ENCODE measurements at places on chromosomes 6 and 20.

- DNase-seq: no peak
Measured at GRCh38 chr6:142945446-142946180, 637 bp upstream of the HIVEP2 start.

DNA sequence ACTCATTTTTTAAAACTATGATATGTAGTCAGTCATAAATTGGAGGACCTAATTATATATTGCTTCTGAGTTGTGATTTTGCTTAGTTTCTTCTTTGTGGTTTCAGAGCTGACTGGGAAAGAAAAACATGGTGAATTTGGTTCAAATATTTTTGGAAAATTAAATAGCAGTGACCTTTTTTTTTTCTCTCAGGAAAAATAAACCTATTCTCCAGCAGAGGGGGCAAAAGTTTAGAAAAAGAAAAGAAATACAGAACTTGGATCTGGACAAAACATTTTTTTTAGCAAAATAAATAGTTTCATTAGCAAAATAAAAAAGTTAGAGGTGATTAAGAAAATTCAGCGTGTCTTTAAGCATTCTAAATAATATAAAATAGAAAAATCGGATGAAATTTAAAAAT, 10.2 kb downstream of the COL10A1 start:
- no peak for DNase-seq

- no peak for DNase-seq
Measured at GRCh38 chr6:117992856-117993255, 85.8 kb downstream of the SLC35F1 start.

DNA sequence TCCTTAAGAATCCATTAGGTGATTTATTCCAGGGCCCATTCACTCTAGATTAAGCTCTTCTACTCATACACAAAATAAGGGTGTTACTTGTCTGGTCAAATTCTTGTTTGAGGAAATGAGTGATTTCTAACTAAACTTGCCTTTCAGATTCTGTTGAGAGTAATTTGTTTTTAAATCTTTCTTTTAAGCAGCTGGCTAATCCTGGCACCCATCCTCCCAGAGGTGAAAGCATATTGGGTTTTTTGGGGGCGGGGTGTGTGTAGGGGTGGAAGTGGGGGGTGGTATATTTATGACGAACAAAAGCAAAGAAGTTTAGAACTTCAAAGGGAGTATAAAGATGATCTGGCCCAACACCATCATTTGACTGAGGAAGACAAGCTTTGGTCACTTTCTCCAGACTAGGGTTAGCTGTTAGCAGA, 94.7 kb downstream of the RTN4IP1 start:
- DNase-seq: no peak

DNA sequence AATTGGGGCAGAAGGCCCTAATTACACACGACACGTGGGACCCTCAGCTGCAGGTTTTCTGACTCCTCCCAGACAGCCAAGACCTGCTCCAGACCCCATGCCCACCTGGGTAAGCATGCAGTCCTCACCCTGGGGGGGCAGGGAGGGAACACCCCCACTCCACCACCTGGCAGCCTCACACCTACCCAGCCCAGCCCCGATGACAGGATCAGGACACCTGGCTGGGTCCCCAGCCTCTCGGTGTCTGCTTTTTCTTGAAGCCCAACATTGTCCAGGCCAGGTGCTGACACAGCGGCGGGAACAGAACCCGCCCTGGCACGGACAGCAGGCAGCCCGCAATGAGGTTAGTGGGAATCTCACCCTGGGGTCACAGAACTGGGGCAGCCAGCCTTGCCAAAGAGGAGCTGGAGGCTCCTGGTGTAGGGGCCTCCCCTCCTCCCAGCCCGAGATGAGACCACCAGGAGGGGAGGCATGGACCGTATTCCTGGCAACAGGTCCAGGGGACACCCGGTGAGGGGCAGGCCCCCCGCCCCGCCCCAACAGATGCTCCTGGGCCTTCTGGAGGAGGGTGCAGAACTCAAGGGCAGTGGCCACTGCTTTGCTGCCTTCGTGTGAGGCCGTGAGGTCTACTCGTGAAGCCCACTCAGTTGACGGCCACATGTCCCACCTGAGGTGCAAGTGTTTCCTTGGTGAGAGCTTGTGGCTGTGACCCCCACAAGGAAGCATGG, 103.8 kb downstream of the DLL1 start:
- no peak for DNase-seq

GRCh38 chr20:60258255-60258863, 300.1 kb downstream of the CDH26 start:
- no peak for DNase-seq

DNA sequence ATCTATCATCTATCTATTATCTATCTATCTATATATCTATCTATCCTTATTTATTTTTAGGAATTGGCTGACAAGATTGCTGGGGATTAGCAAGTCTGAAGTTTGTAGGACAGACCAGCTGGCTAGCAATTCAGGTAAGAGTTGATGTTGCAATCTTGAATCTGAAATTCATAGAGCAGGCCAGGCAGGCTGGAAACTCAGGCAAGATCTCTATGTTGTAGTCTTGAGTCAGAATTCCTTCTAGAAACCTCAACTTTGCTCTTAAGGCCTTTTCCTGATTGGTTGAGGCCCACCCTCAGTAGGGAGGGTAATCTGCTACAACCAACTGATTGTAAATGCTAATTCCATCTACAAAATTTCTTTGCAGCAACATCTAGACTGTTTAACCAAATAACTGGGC, 19.2 kb downstream of the MAPK13 start:
- DNase-seq: no peak

GRCh38 chr6:6645261-6645917, 56.9 kb downstream of the LY86 start:
- no peak for DNase-seq

- DNase-seq: no peak
Measured at GRCh38 chr6:6847591-6847990, 259.1 kb downstream of the LY86 start.
